Activated T-helper 17 cell treated with anti-CD3 and anti-CD28 coated beads, Interleukin-2, amount 50 U/mL, for 72 hours (primary cell): ENCODE measurements at places on chromosomes 3 and 15.

- no peak for ATAC-seq
Observed at GRCh38 chr3:191356631-191357439, 26.5 kb upstream of the UTS2B start.

DNA sequence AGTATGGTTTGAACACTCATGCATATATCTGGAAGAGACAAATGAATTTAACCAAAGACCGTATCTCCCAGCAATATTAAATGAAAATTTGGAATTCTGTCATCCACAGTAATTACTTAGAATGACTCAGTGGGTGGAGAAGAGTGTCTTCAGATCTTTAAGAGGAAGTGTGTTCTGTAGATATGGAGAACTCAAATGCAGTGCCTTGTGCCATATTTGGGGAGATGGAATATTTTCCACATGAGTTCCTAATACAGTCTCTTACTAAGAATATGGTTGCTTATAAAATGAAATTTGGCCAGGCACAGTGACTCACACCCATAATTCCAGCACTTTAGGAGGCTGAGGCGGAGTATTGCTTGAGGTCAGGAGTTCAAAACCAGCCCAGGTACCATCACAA is 40.5 kb downstream of the ANO10 start:
- no peak for ATAC-seq

- ATAC-seq = no peak
Observed at GRCh38 chr3:150607267-150608065, 4.3 kb downstream of the SELENOT start.

GRCh38 chr15:29031502-29032228 is 145.9 kb downstream of the APBA2 start:
- peak; percentile 63 for ATAC-seq

DNA sequence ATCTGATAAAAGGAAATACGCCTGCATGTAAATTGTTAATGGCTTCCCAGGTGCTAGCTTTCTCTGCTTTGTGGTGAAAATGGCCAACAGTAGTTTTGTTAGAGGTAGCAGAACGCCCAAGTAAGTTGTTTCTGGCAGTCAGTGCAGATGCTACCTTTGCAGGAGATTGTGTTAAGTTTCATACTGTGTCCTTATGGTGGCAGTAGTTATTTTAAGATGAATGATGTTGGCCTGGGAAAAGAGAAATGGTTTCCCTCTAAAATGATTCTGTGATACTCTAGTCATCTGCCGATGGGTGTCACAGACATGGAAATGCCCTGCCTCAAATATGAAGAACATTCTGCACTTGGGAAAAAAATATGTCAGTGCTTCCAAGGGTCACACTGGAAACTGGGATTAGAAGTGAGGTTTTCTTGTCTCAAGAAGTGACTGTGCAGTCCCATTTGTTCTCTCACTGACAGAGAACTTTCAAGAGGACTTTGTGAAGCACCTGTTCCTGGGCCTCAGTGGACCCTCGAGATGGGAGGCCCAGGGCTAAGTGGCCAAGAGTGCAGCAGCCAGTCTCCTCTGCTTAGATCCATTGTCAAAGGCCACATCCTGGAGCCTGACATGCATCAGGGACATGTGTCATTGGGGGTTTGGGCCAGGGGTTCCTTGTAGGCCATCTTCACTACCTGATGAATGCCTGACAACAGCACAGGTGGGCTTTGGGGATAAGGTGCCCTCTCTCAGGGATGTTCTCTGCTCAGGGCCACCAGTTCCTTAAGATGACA is 393.3 kb downstream of the CACNA2D3 start:
- no peak for ATAC-seq

DNA sequence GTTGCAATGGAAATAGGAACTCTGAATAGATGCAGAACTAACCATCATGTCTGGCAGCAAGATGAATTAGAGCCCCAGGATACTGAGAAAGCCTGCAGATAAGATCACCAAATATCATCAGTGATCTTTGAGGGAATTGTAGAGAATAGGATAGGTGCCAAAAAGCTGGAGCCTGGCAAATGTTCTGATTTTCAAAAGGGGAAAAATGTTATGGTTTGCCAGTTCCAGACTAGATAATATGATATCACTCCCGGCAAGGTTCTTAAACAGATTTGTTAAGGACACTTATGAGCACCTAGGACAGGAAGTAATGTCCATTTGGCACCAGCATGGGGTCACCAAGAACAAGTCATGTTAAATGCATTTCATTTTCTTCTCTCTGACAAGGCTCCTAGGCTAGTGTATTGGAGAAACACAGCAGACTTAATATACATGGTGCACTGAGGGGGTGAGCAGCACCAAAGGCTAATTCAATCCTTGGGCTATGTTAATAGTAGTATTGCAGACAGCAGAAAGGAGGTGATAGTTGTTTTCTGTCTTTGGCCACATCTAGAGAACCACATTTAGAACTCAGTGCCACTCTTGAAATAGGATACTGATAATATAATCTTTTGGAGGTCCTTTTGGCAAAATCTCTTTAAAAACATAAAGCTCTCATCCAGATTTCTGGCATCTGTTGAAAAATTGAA is 4.8 kb downstream of the SRGAP3 start:
- ATAC-seq = no peak

DNA sequence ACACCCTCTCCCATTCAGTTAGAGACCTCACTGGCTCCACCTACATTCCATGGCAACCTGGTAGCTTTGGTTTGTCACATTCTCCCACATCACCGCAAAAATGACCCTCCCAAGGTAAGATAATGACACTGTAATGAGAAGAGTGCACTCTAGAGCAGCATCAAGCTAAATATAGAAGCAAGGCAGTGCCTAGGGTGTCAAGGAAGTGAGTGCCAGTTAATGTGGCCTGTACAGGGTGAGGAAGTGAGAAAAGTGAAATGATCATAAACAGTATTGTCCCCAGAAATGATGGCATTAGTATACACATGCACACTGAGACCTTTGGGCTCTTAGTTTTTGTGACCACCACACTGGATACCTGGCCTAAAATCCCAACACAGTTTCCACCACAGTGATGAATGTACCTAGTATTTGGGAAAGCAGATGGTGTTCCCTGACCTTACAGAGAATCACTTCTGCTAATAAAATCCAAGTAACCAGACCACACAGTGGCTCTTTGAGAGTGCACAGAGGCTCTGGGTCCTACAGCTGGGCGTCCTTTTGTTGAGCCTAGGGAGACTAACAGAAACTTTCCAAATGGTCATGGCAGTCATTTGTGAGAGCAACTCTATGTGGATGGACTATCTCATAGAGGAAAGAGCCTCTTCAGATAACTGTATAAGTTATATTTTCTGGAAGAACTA is 106.6 kb downstream of the ARPP21 start:
- ATAC-seq = no peak

DNA sequence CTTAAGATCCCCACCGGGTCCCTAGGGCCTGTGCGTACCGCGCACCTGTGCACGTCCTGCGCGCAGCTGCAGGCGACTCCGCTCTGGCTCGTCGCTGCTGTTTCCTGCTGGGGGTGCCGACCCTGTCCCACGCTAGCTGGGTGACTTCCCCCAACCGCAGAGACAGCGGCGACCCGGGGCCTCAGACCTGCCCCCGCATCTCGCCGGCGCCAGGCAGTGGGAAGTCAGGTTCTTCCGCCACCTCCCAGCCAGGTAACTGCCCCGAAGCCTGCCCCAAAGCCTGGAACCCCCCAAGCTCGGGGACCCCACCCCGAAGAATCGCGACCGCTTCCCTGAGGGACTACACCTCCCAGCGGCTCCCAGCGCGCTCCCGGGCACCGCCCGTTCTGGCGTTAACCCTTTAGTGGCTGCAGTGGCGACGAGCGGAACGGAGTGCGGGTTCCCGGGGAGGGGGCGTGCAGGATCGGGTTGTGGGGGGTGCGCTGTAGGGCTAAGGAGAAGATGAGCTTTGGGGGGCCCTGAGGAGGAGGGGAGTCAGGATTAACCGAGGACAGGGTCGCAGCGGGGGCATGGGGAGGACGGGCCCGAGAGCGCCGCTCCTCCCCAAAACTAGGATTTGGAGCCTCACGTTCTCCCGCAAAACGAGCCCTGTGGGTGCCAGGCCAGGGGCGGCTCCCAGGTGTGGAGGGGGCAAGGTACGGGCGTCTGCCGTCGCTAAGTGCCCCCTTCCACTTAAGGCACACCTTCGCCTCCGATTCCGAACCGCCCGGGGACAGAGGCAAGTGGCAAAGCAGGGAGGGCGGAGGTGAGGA is 589 bp downstream of the NEIL1 start:
- peak; percentile 65 for ATAC-seq

- ATAC-seq = no peak
Observed at GRCh38 chr15:56249092-56249491, 5.4 kb upstream of the RFX7 start.

GRCh38 chr15:25623708-25624107 is 184.9 kb upstream of the UBE3A start:
- ATAC-seq = no peak

- peak; percentile 93 for ATAC-seq
Observed at GRCh38 chr15:83115831-83116565, 8.6 kb downstream of the TM6SF1 start.

GRCh38 chr15:69126054-69126469 is 34.4 kb upstream of the GLCE start:
- no peak for ATAC-seq

DNA sequence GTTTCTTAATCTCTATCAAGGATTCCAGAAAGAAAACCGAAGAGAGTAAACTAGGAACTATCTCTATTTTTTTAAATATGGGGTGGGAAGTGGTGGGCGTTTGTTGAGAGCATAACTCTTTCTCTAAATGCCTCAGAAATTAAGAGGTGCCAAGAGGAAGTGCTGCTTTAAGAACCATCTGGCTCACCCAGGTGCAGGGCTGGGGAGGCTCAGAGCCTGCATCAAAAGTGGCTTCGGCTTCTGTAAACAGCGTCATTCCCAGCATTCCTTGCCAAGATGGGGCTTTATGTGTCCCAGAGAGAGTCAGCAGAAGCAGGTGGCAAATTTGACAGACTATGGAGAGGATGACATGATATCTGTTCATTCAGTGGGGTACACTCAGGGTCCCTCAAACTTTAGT is 123.3 kb upstream of the BFSP2 start:
- ATAC-seq = no peak

- no peak for ATAC-seq
Observed at GRCh38 chr15:77425104-77425503, 4.4 kb downstream of the HMG20A start.

DNA sequence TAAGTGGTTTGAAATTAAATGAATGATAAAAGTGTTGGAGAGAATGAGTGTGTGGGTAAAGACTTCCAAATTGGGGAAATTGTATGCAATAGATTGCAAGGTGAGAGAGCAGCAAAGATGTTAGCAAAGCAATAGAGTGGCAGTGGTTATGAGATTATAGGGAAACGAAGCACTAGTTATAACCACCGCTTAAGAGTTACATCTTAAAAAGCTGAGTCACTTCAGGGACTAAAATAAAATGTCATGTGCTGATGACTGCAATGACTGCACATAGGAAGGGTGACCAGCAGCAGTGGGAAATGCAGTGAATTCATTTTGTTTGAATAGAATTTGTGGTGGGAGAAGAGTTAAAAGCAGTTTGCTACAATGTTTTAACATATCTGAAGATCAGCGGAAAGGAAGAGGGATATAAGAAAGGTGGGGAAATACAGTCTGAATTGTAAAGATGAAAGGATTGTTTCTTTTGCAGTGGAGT is 127.3 kb downstream of the RAP2B start:
- ATAC-seq = peak; percentile 28

GRCh38 chr3:185764163-185764979 is 60.5 kb downstream of the IGF2BP2 start:
- ATAC-seq = no peak

GRCh38 chr3:113654310-113654709 is 42.1 kb downstream of the USF3 start:
- no peak for ATAC-seq

DNA sequence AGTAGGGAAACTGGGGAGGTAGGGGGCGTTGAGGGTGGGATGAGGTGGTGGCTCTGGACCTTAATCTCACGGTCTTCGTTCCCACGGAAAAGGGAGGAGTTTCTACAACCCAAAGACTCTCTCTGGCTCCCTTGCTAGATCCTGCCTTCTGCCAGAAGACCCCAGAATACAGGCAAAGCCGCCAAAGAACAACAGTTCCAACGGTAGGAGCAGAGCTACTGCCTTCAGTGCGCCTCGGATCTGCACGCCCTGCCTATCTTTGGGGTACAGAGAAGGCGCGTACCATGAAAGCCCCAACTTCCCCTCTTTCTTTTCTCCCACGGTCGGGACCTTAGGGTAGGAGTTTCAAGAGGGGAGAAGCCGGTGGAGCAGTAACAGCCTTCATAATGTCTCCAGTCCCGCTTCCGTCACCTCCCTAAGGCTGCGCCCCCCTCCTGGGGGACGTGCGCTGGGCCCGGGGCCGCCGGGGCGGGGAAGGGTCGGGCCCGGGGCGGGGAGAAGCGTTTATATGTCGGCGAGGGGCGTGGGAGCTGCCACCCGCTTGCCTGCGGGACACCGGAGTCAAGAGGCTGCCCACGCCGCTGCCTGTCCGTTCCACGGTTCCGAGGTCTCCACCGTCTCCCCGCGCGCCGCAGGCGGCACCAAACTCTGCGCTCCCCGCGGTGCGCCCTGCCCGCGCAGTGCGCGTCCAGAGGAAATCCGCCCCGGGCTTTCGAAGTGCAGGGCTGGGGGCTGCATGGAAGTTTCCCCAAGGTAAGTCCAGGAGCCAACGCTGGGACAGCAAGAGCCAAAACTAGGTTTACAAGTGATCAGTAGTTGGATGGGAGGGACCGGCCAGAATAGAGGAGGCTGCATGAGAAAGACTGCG is at the start of gene COL6A6:
Gene COL6A6 (plus strand): TSS at position 533 of the 868 bp plus-strand sequence. CDS start 43,188 bp downstream, outside the sequence.
- no peak for ATAC-seq

DNA sequence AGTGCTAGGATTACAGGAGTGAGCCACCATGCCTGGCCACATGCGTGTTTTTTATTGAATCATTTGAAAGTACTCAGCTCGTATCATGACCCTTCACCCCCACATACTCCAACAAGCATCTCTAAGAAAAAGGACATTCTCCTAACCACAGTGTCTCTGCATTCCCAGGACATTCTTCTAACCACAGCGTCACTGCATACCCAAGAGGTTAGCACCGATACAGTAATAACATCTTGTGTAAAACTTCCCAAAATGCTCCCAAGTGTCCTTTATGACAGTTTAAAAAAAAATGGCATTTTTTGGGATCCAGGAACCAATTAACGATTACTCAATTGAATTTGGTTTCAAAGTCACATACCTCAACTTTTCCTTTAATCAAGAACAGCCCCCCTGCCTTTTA is 39.6 kb downstream of the FLNB start:
- no peak for ATAC-seq
